Testis (tissue), 5 donors: ENCODE measurements at places on chromosomes 4 and X.

DNA sequence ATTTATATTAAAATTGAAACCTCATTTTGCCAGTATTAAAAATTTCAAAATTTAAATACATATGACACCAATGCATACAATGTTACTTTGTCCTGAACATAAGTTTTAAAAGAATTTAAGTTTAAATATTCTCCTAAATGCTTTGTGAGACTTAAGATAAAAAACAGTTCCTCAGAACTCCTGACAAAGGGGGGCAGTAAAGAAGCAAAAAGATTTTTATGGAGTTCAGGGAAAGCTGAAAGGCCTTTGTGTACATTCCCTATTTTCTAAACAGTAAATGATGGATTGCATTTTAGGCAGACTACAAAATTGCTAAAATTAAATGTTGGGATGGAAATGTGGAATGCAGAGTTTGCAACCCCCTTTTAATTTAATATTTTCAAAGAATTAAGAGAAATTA is 81.7 kb downstream of the SNCA start:
- no peak for DNase-seq

- DNase-seq: no peak
Measured at GRCh38 chr4:119124352-119124751, 11.3 kb upstream of the MYOZ2 start.

GRCh38 chr4:8141935-8142334 is 16.7 kb downstream of the ABLIM2 start:
- no peak for DNase-seq

- DNase-seq: no peak
Measured at GRCh38 chr4:161642708-161643107, 521.1 kb downstream of the FSTL5 start.

DNA sequence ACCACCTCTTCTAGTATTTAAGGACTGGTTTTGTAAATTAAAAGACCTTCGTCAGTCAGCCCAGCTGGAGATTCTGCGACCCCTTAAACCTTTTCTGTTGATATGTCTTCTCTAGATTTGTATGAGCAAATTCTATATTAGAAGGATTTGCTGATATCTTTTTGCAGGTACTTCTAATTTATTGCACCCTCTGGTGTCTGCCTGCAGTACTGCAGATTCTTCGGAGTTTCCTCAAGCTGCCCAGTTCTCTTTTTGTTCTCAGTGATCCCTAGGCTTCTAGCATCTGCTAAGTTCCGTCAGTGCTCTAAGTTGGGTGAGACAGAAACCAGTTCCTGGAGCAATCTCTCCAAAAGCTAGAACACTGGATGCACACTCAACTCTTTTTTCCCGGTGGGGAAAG is 545.2 kb downstream of the C4orf33 start:
- peak; percentile 83 for DNase-seq

- peak; percentile 6 for DNase-seq
Measured at GRCh38 chr4:8908206-8908893, 36.7 kb upstream of the HMX1 start.

GRCh38 chr4:26320538-26321372 is at the start of gene RBPJ:
Gene RBPJ (plus strand): TSS chr4:26321014. CDS start chr4:26321029, 15 bp downstream.
- DNase-seq: peak; percentile 95

- no peak for DNase-seq
Measured at GRCh38 chr4:70818921-70819320, 20.8 kb downstream of the GRSF1 start.

- no peak for DNase-seq
Measured at GRCh38 chrX:121733514-121733913, 686.1 kb downstream of the GLUD2 start.

DNA sequence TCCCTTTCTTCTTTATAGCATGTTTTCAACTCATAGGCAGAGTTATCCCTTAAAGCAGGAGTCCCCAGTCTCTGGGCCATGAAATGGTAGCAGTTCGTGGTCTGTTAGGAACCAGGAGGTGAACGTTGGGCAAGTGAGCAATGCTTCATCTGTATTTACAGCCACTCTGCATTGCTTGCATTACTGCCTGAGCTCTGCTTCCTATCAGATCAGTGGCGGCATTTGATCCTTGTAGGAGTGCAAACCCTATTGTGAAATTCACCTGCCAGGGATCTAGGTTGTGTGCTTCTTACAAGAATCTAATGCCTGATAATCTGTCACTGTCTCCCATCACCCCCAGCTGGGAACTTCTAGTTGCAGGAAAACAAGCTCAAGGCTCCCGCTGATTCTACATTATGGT is 39.8 kb downstream of the DTHD1 start:
- DNase-seq: no peak

DNA sequence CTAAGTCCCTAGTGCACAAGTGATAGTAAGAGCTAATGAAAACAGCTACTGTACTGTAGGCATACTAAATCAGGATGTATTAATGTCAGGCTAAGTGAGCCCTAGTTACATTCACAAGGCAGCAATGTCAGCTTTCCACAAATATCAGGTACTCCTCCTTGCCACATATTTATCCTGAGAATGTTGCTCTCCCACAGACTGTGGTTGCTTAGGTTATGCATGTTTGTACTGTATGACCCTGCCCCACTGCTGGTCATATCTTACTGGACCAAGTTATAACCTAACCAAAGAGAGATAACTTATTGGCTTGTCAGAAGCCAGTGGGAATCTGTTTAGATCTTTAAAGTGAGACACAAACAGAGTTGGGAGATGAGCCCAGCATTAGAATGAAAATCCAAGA is 241.0 kb downstream of the SLC39A8 start:
- DNase-seq: no peak

DNA sequence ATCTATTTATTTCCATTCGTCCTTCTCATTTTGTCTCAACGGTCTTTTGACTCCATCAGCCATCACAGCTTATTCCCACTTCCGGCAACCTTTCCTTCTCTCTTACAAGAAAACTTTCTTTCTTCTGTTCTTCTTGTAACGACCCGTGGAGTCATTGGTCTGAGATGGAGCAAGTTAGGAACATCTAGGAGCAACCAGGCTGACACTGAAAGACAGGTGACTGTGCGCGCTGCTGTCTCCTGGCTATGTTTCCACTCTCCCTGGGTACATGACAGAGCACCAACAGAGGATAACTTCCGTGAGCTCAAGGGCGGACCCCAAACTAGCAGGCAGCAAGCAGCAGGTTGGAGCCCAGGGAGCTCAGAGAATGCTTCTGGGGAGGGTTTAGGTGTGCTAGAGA is 2.5 kb downstream of the FGF5 start:
- DNase-seq: no peak
